ENCODE measurements at places on chromosomes 3 and 15. TPM values are rescaled to one million over a fixed set of nuclear protein-coding genes. Genes with fewer than 3 reads are reported as not detected.
A peak's percentile ranks its signal among the peaks of the same experiment; 100 is the strongest.

The CKMT1A gene
- 0.32 TPM for total RNA-seq

The SCAANT1 gene
- total RNA-seq: not detected

The TASOR gene
- total RNA-seq: 58.6 TPM

The ALG3 gene
- 40.0 TPM for total RNA-seq

- H3K4me1 ChIP-seq: peaks cover 31% of the 10 kb centered on the region
- peak within 1 kb of the TSS; percentile 98 for H3K27ac ChIP-seq
- peaks cover 15% of the 10 kb centered on the region for H3K36me3 ChIP-seq
- H3K27me3 ChIP-seq: peaks cover 3% of the 10 kb centered on the region
- peak within 1 kb of the TSS; percentile 86 for H3K4me3 ChIP-seq
Observed at GRCh38 chr3:138187296-138188012, at the start of gene ARMC8. TSS of gene ARMC8 (plus strand) at chr3:138187301. CDS start at chr3:138187555, 254 bp downstream.

DNA sequence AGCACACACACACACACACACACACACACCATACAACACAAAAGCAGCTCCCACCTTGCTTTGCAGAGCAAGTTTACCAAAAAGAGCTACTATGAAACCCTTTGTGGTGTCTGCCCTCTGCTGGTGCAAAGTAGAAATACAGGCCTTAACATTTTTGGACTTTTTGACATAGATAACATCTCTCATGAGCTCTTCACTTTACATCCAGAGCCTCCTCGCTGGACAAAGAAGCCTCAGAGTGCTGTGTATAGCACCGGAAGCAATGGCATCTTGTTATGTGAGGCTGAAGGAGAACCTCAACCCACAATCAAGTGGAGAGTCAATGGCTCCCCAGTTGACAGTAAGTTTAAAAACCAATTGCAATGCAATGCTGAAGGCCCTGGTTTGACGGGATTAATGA lies 157.9 kb downstream of the CHL1 start:
- no peaks in the 10 kb centered on the region for H3K4me1 ChIP-seq
- no peak overlapping the region for H3K4me3 ChIP-seq
- H3K27ac ChIP-seq: no peak overlapping the region
- no peaks in the 10 kb centered on the region for H3K27me3 ChIP-seq
- H3K36me3 ChIP-seq: no peaks in the 10 kb centered on the region

- no peak overlapping the region for H3K4me3 ChIP-seq
- H3K27ac ChIP-seq: no peak overlapping the region
- no peak for DNase-seq
Observed at GRCh38 chr3:15539066-15539465, 17.6 kb upstream of the COLQ start.

DNA sequence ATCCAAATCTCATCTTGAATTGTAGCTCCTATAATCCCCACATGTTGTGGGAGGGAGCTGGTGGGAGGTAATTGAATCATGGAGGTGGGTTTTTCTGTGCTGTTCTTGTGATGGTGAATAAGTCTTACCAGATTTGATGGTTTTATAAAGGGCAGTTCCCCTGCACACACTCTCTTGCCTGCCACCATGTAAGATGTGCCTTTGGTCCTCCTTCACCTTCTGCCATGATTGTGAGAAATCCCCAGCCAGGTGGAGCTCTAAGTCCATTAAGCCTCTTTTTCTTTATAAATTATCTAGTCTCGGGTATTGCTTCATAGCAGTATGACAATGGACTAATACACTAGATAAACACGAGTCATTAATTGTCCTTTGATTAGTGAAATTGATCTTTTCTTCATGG lies 214.5 kb upstream of the CFAP20DC start:
- DNase-seq: peak; percentile 2
- no peak overlapping the region for H3K27ac ChIP-seq
- no peak overlapping the region for H3K4me3 ChIP-seq

DNA sequence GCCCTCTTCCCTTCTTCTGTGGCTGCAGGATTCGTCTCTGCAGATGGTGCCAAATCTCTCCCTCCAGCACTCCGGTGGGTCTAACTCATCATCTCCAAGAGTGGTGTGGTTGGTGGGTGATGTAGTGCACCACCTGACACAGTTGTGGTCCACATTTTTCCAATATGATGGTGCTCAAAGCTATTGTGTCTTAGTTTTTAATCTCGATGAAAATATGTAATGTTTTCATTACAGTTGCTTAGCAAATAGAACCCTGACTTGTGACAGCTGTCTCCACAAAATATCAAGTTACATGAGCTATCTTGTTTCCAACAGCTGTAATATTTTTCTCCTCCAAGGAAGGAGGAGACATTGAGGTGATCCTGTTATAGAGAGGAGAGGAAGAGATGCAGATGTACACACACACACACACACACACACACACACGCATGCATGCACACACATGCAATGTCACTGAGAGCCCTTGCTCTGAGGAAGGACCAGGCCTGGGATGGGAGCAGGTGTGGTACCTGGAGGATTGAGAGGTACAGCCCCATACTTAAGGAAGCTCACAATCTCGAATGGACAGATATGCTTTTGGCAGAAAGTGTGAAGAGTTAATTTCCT lies 15.7 kb upstream of the ESYT3 start:
- no peak overlapping the region for H3K4me3 ChIP-seq
- H3K4me1 ChIP-seq: no peaks in the 10 kb centered on the region
- H3K27me3 ChIP-seq: peaks cover 5% of the 10 kb centered on the region
- H3K36me3 ChIP-seq: no peaks in the 10 kb centered on the region
- H3K27ac ChIP-seq: no peak overlapping the region

GRCh38 chr3:17411157-17411877 lies 331.1 kb downstream of the TBC1D5 start:
- H3K27ac ChIP-seq: no peak overlapping the region
- no peak for DNase-seq
- no peaks in the 10 kb centered on the region for H3K27me3 ChIP-seq

DNA sequence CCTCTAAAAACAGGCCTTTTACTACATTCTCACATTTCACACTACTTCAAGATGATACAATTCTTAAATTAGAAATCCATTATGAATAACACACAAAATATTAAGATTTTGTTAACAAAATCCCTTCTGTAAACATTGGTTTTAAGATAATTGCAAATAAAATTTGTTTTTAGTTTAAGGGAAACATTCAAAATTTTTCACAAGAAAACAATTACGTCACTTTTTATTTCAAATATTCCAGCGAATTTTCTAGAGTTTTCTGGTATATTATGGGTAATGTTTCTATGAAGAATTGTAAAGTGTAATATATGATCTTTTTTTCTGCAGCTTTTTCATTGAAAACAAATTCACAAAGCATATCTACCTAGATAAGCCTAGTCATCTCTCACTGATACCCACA lies 5.9 kb downstream of the ARPP21 start:
- H3K27ac ChIP-seq: no peak overlapping the region
- H3K4me3 ChIP-seq: no peak overlapping the region
- peaks cover 17% of the 10 kb centered on the region for H3K27me3 ChIP-seq

- H3K4me1 ChIP-seq: no peaks in the 10 kb centered on the region
- H3K27me3 ChIP-seq: peaks cover 3% of the 10 kb centered on the region
- no peak overlapping the region for H3K4me3 ChIP-seq
- no peak overlapping the region for H3K27ac ChIP-seq
- H3K36me3 ChIP-seq: no peaks in the 10 kb centered on the region
Observed at GRCh38 chr3:5498981-5499380, 311.5 kb downstream of the EDEM1 start.
